Erythroblast (primary cell): ENCODE measurements at places on chromosomes 16 and 17.
A peak's percentile ranks its signal among the peaks of the same experiment; 100 is the strongest.

- no peak for DNase-seq
Measured at GRCh38 chr16:53415504-53415903, 18.8 kb upstream of the RBL2 start.

DNA sequence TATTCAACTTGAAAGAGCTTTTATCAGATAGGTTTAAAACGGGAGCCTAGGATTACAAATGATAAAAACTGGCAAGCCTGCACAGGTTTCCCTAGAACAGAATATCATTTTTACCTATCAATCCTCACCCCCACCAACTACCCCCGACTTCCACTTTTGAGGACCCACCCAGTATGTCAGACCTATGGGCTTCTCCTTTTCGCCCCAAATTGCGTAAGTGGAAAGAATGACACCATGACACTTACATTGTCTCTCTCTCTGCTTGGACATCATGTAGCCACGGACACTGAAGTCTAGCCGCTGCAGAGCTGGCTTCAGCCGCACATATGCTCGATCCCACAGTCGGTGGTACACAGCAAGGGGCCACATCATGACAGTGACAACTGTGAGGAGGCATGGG is 7.4 kb upstream of the PSMC3IP start:
- no peak for DNase-seq

DNA sequence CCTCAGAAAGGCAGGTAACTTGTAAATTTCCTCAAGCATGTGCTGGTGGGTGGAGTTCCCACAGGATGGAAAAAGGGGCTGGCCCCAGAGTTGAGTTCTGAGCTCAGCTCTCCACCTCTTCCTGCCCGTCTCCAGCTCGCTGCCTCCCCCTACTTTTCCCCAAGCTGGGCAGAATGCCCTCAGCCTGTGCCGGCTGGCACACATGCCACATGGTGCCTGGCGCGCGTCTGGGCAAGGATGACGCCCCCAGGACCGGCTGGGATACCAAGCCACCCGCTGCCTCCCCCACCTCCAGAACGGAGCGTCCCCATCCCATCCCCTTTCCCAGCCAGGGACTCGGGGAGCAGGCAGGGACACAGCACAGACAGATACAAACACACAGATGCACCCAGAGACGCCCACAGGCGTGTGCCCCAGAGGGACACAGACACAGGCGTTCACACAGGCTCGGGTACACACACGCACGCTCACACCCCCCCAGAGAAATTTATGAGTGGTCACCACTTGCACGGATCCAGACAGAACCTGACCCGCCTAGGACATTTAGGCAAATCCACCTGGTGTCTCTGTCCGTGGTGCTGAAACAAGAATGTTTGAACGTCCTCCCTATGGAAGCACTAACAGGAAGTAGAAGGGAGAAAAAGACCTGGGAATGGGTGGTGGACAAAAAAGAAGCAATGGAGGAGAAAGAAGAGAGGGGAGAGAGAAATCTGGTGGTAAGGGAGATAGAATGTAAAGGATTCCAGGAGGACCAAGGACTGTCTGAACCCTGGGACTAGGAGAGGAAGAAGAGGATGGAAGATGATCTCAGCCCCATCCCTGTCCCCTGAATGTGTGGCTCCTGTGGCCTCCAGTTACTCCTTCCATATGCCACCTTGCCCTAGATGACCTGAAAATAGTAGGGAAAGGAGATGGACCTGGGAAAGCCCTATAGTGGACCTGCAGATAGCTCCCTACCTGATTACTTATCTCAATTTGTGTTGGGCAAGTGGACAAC is 15.5 kb downstream of the NEUROD2 start:
- peak; percentile 63 for DNase-seq

GRCh38 chr17:48577946-48578615 is at the start of gene HOXB4:
Gene HOXB4 (minus strand): TSS chr17:48578350. CDS start chr17:48578319, 31 bp downstream.
- peak; percentile 84 for DNase-seq

- peak; percentile 25 for DNase-seq
Measured at GRCh38 chr16:69448470-69449193, 24.2 kb downstream of the CYB5B start.

GRCh38 chr16:17331991-17332390 is 138.8 kb downstream of the XYLT1 start:
- DNase-seq = no peak

DNA sequence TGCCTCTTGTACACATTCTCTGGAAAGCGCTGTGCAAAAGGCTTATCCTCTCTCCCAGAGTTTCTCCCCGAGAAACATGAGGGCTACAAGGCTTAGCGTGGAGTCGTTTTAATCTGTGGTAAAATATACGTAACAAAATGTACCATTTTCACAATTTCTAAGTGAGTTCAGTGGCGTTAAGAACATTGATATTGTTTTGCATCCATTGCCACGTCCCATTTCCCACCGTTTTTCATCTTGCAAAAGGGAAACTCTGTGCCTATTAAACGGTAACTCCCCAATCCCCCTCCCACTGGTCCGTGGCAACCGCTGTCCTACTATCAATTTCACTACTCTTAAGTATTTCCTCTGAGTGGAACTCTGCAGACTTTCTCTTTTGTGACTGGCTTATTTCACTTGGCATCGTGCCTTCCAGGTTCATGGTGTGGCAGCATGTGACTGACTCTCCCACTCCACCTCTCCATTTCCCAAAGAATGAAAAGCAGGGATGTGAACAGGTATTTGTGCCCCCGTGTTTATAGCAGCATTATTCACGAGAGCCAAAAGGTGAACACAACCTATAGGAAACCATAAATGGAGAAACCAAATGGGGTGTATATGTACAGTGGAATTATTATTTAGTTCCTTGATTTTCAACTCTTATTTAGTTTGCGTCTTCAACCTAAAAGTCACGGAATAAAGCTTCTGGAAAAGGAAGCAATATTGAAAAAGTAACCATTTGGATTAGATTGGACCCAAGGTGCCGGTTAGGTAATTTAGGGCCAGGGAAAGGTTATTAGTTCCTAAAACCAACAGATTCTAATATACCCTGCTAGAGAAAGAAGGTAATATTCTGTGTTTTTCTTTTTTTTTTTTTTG is 1.1 kb upstream of the USP32 start:
- peak; percentile 70 for DNase-seq

DNA sequence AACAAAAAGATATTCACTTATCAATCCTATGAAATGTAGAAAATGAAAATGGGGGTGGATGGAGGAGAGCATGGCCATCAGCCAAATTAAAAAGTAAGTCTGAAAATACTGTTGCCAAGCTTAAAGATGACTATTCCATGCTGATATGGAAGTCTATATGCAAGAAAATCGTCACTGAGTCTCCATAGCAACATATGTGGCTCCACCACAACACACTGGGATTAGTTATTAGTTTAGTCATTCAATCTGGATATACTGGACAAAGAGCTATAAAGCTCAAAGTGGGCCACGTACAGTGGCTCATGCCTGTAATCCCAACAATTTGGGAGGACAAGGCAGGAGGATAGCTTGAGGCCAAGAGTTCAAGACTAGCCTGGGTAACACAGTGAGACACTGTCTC is 24.7 kb upstream of the PSMD7 start:
- no peak for DNase-seq

GRCh38 chr17:69058165-69058564 is 2.6 kb downstream of the ABCA9 start:
- peak; percentile 55 for DNase-seq

DNA sequence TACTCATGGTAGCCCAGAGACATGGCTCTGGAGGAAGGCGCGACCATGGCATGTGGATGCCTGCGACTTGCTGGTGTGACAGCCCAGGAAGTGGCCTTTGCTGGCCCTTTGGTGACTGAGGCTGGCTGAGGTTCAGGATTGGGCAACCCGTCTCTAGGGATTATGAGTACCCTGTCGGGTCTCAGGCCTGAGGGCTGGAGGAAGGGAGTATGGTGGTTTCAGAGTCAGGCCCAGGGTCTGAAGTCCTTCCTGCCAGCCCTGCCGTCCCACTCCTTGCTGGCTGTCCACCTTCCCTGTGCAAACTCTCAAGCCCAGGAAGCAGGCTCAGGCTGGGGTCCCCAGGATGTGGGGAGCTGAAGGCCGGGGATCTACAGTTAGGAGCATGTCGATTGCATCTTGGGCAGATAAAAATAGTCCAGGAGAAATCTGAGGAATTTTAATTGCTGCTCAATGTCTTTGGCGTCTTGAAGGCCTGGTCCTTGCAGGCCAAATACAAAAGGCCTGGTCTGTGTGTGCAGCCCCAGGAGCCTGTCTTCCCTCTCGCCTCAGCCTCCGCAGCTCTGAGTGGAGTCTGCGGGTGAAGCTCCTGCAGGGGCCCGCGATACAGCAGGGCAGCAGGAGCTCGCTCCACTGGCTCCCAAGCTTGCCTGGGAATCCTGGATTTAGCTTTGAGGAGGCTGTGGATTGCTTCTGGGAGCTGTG is 52.5 kb downstream of the NKD1 start:
- no peak for DNase-seq

DNA sequence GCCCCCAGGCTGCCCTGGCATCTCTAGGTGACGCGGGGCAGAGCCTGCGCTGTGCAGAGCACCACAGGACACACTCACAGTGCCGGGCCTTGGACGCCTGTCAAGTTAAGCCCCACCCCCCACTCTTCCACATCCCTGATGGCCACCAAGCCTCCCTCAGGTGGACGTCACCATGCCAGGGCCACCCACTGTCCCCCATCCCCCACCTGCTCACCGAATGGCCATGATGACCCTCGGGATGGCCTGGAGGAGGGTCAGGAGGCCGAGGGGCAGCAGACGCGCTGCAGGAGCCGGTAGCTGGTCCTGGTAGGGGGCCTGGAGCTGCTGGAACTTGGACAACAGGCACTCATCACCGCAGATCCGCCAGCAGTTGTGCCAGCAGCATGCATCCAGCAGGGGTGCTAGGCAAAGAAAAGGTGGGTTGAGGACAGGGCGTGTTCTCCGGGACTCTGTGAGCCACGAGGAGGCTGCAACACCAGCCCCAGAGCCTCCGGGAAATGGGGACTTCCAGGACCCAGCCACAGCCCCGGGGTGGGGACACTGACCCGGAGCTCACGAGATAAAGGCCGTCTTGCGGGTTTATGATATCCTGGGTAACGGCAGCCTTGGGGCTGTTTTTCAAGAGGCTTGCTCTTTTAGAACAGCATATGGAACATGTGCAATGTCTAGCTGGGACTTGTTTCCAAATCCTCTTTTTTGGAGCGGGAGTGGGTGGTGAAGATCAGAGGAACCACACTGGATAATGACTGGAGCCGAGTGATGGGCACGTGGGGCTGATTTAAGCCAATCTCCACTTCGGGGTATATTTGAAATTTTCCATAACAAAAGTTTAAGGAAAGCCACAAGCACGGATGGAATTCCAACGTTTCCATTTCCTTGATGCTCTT is 11.4 kb downstream of the C16orf95 start:
- DNase-seq = peak; percentile 88

- DNase-seq = no peak
Measured at GRCh38 chr17:30113213-30113612, 3.4 kb upstream of the NSRP1 start.

DNA sequence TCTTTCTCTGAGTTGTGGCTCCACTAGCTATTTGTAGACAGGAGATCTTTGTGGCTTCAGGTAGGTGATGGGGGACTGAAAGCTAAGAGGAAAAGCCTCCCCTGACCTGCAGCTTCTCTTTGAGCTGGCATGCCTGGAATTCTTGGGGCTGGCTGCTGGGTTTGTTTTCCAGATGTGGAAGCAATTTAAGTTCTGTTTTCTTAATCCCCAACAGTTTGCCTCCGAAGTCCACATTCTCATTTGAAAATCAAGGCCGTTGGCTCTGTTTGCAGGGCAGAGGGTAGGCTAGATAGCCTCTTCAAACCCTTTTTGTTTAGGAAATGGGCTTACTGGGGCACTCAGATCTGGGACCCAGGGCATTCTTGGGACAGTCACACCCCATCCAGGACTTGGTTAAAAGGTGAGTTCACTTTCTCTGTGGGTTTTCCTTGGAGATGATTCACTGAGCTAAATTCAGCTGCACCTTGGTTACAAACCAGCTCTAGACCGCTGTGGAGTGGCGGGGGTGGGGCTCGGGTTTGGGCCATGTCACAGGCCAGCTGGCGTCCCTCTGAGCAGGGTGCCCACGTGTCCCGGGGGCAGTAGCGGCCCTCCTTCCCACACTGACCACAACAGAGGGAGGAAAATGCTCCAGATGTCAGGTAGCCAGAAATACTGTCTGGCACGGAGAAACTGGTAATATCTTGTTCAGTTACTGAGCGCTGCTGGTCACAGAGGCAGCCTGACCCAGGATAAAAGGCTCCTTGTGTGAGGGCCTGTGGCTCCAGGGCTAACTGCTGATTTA is 108.5 kb downstream of the RAB11FIP4 start:
- DNase-seq = no peak

DNA sequence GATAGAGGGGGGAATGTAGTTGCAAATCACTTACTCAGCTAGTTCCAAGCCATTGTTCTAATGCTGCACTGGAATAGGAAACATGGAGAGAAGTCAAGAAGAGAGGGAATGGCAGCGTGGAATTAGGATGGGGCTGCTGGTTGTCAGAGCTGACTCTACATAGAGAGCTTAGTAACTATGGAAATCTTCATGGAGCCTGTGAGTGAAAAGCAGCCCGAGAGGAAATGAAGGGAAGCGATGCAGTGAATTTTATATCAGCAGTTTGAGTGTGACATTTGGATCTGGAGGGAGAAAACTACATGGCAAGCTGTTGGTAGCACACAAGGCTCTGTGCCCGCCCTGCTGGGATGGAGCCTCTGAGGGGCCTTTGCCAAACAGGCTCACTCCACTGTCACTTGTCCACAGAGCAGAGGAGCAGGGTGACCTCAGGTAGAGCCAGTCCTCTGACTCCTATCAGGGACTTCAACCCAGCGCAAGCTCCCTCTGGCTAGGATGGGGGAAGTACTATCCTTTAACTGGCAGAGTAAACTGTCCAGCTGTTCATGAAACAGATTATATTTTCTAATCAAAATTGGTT is 27.9 kb upstream of the PMFBP1 start:
- no peak for DNase-seq

- DNase-seq = no peak
Measured at GRCh38 chr16:53922067-53922806, 218.3 kb downstream of the FTO start.

DNA sequence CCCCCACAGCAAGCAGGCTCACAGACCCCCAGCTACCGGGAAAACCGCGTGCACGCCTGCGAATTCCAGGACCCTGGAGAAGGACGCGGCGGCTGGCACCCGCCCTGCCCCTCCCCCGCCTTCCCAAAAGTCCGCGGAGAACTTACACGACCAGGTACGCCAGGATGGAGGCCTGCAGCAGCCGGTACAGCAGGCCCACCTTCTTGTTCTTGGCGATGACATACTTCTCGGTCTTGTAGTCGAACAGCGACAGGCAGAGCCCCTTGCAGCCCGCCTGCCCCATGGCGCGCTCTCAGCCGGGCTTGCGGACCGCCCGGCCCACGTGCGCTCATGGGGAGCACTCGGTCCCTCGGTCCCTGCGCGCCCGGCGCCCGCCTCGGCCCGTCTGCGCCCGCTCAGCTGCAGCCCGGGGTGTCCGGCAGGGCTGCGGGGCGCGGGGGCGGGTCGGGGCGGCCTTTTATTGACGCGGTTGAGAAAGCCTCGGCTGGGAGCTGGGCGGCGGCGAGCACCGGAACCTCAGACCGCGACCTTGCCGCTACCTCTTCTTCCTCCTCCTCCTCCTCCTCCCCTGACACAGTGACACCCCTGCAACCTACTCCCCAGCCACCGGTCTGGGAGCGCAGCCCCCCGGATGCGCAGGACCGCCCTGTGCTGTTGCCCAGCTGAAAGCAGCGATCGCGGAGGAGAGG is at the start of gene P2RX5:
TSS of gene P2RX5 (minus strand) at position 433 of the 689 bp plus-strand sequence. CDS start at position 283, 150 bp downstream.
- no peak for DNase-seq
